ENCODE measurements at places on chromosomes 11 and 22.

- no peak for DNase-seq
Measured at GRCh38 chr11:129967996-129968395, 34.6 kb downstream of the PRDM10 start.

GRCh38 chr22:35627267-35628041 lies 10.3 kb upstream of the MB start:
- peak; percentile 41 for DNase-seq

DNA sequence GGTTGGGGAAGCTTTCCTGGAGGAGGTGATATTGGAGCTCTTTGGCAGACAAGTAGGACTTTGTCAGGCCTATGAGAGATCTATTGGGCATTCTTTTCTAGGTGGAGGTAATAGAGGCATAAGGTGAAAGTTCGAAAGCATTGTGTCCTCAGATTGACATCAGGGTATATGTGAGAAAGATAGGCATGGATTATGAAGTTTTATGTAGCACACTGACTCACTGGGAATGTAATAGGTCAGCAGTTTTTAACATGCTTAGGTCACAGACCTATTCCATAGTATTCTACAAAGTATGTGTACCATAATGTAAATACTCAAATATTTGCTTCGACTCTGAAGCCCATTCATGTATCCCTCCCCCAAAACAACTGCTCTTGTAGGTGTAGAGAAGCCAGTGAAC lies 11.8 kb downstream of the HIKESHI start:
- no peak for DNase-seq

GRCh38 chr11:33753304-33753967 lies 17.2 kb upstream of the CD59 start:
- DNase-seq, result no peak
